ENCODE measurements at places on chromosomes 2 and 18.
A peak's percentile ranks its signal among the peaks of the same experiment; 100 is the strongest.

- DNase-seq, result no peak
These were observed 29.7 kb downstream of the SLC4A5 start for GRCh38 chr2:74313497-74313896.

- peak; percentile 54 for DNase-seq
These were observed 50.1 kb downstream of the GREB1 start for GRCh38 chr2:11583840-11584524.

DNA sequence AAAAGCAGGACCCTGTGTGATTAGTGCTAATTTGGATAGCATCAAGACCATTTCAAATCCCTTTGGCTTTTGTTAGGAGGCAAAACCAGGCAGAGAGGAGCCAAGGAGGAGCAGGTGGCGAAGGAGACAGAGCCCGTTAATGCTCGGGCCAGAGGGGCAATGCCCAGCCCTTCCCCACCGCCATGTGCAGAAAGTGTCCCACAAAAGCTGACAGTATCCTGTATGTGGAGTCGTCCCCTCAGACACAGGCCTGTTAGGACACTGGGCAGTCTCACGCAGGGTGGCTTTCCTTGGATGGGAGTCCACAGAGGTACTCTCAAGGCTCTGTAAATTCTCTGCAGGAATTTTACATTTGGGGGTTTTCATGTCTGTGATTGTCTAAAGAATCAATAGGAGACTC lies 44.8 kb upstream of the TFCP2L1 start:
- DNase-seq, result no peak

DNA sequence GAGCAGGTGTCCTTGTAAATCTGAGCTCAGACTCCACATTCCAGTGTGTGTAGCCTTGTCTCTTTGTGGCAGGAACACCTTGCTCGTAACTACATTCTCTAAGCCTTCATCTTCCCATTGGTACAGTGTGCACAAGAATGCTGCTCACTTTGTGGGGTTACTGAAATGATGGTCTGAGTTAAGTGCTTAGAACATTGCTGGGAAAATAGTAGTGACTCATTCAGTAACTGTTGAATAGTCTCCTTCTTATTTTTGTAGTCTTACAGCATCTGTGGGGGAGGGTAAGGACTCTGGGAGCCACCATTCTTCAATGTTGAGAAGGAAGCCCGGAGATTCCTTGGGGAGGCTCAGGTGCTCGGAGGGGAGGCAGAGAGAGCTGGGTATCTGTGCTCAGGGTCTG lies 236.0 kb upstream of the HDAC4 start:
- no peak for DNase-seq

DNA sequence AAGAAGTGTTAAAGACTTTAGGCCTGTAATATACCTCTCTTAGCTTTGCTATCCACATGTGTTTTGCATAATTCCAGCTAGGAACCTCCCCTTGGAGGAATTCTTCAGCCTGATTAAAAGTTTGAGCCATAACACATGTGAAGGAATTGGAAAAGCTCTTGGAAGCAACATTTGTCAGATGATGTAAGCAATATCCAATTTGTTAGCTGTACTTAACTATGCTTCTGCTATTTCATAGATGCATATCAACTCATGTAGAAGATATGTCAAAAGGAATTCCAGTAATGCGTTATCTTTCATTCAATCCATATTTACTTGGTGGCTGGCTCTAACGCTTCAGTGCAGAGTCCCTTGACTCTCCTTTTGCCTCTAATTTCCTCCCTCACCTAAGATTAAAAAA lies 46.2 kb downstream of the PKP4 start:
- no peak for DNase-seq

GRCh38 chr2:138430181-138430580 lies 71.4 kb upstream of the SPOPL start:
- DNase-seq, result no peak
